Germinal center (tissue), 1 donor: ENCODE measurements at places on chromosomes 7 and 10.

GRCh38 chr10:62014510-62014909 is 113.0 kb downstream of the ARID5B start:
- no peak for DNase-seq

DNA sequence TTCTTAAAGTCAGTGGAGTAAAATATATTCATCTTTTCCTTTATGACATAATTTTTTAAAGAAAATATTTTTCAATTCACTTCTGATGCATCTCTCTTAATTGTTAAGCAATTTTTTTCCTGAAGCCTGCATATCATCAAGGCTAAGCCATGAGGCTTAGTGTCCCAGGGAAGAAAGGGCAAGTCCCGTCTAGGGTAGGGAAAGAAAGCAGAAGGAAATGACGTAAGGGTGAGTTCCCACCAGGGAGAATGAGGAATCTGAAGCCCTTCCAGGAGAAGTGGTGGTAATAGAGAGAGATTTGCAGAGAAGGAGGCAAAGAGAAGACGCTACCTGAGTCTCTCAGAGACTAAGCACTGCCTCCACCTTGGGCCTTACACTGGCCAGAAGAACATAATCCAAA is 96.8 kb upstream of the NFE2L3 start:
- DNase-seq = no peak

GRCh38 chr7:140653319-140654108 is 12.9 kb upstream of the DENND2A start:
- DNase-seq = peak; percentile 46

DNA sequence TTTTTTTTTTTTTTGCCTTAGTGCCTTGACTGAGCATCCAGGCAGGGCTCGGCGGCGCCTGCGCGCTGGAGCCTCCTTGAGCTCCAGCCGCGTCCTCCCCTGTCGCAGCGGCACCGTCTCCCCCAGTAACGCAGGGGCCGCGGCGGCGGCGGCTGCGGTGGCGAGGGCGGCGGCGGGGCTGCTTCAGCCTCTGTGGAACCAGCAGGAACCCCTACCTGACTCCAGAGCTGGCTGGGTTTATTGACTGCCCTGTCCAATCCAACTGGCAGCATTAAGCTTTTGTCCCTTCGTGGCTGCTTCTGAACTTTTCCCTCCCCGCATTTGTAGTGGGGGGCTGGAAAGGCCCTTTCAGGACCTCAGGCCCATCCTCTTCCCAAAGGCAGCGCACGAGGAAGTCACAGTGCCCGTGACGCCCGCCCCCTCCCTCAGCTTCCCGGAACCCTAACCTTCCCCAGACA is at the start of gene GPR85:
TSS of gene GPR85 (minus strand) at position 397 of the 458 bp plus-strand sequence. CDS start 2,106 bp downstream, outside the sequence.
- peak; percentile 22 for DNase-seq

DNA sequence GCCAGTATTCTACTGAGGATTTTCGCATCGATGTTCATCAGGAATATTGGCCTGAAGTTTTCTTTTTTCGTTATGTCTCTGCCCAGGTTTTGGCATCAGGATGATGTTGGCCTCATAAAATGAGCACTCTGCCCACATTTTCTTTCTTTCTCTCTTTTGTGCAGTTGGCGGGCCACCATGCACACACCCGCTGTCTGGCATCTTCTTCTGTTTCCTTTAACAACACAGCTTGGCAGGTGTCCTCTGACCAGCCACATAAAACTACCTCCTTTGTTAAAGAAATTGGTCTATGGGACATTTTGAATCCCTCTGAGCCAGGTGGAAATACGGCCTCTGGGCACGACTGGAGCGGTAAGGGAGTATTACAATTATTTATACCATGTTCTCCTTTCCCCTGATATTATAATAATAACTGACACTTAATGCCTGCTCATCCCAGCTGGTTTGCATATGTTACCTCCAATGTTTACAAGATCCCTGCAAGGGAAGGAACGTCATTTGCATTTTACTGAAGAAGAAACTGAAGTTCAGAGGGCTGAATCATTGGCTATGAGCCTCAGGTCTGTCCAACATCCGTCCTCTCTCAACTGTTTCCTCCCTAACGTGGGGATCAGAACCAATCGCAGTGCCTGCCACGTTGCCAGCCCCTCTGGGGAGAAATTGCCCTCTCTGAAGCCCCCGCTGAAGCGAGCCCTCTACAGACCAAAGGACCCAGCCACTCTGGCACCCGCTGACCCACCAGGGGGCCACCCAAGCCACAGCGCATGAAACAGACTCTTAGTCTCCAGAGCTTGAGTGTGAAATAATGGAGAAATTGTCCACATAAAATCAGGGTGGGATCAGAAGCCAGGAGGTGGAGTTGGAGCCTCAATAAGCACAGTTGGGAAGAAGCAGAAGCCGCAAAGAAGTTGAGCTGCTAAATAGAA is 125.0 kb upstream of the FOXK1 start:
- DNase-seq = no peak

DNA sequence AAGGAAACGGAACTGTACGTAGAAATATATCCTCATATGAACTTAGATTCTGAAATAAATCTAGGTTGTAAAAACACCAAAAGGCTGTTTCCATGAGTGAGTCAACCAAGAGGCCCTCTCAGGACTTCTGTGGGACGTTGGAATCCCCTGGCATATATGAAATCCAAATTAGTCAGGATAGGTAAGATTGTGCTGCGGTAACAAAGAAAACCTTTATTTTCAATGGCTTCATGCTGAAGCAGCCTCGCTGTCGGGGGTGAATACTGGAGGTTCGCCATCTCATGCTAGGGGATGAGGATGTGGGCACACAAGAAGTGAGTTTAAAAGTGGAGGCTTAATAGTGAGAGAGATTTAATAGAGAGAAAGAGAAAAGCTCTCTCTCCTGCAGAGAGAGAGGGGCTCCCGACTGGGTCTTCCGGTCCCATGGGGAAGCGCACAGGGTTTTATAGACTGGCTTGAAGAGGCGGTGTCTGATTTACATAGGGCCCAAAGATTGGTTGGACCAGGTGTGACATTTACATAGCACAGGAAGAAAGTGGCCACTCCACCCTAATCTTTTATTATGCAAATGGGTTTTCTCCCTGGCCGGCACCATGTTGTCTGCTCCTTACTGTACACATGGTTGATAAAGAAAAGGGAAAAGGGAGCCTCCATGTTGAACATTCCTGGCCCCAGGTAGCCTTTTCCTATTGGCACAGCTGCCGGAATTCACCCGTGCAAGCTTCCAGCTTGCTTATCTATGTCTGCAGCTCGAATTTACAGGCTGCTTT is 52.3 kb upstream of the SEPHS1 start:
- DNase-seq = no peak

DNA sequence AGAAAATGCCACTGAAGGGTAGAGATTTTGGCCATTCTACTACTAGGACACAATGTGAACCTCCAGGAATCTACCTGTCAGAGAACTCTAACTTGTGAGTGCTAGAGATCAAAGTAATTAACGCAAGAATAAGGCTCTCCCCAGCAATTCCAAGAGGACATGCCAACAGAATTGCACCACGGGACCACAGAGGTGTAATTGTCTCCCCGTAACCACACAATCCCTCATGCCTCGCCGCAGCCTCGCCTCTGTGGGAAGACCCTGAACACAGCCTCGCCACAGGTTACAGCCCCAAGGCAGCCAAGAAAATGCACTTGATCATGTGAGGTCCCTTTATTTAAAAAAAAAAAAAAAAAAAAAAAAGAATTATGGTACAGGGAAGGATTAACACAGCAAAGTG is 29.5 kb downstream of the CDCA7L start:
- no peak for DNase-seq

DNA sequence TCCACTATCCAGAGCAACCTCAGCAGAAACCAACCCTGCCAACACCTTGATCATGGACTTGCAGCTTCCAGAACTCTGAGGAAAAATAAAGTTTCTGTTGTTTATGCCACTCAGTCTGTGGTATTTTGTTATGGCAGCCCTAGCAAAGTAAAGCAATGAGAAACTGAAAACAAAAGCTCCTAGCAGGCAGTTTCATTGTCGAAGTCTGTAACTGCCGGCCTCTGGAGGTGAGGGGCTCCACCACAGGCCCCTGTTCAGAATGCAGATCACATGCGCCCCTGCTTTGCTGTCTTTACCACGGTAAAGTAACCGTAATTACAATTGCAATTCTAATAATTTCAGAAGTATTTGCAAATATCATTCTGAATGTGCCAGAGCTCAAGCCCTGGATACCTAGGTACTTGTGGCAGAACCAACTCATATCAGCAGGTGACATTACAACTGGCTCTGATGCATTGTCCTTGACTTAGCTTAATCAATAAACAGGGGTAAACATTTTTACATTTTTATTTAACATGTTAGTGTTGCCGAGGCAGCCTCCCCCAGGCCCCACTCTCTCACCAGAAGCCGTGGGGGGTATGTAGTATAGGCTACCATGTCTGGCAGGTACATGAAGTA is 193.2 kb downstream of the ELMO1 start:
- DNase-seq = no peak

GRCh38 chr7:149430192-149430591 is 30.7 kb downstream of the ZNF777 start:
- DNase-seq = no peak

DNA sequence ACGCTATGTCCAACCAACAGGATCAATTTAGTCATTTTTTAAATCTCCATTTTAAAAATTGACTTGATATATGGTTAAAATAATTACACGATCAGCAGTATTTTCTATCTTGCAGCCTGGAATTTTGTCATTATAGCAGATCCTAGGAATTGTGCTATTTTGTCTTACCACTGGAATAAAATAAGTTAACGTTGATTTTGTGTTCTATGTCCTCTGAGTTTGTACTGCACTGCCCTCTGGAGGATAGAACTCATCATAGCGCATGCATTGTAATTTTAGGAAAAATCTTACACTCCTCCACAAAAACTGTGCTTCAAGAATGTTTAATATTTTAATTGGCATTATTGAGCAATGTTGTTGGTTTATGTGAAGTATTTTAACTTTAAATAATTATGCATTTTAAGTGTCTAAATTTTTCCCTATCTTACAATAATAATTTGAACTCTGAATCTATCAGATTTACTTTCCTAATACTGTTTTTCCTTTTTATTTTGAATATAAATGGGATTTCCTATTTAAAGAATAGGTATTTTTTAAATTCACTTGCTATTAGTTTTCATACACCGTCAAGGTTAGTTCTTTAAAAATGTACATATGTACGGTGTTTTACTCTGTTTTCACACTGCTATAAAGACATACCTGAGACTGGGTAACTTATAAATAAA is 220.1 kb downstream of the PPP1R3A start:
- DNase-seq = no peak

- no peak for DNase-seq
Measured at GRCh38 chr10:106440767-106441166, 723.7 kb downstream of the SORCS1 start.

- DNase-seq = peak; percentile 31
Measured at GRCh38 chr7:128933180-128933891, 4.4 kb upstream of the IRF5 start.

DNA sequence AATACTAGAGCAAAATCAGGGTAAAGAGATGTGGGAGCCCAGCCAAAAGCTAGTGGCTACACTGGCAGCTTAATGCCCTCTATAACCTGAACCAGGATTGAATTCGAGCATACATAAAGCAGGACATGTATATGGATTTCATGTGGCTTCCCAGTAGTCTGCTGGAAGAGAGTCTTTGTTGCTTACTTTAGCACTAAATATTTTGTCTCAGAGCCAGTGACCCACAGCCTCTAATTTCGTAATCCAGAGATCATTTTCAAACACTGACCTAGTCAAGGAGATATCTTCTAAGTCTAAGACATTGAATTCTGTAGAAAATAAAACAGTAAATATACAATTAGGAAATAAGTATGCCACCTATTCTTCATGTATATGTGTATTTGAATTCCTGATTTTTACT is 64.2 kb upstream of the GNAI1 start:
- no peak for DNase-seq

GRCh38 chr10:99777918-99778714 is 4.3 kb upstream of the ABCC2 start:
- peak; percentile 24 for DNase-seq

DNA sequence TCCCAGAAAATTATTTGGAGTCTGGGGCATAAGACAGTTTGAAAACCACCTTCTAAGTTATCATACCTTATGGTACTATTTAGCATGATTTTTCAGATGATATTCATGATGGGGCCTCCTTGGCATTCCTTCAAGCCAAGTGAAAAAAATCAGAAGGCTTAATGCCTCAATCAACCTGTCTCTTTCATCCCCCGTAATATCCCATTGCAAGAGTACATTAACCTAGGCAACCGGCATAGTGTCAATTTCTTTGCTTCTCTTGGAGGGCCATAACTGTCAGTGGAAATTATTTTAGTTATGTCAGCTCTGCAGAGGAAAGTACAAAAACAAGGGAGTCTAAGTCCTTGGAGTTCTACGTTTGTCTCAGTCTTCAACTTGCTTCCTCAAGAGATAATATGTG is 43.4 kb downstream of the INHBA start:
- no peak for DNase-seq

GRCh38 chr10:99852481-99853213 is 70.2 kb downstream of the ABCC2 start:
- DNase-seq = no peak

- no peak for DNase-seq
Measured at GRCh38 chr7:108368466-108368865, 87.8 kb downstream of the NRCAM start.

DNA sequence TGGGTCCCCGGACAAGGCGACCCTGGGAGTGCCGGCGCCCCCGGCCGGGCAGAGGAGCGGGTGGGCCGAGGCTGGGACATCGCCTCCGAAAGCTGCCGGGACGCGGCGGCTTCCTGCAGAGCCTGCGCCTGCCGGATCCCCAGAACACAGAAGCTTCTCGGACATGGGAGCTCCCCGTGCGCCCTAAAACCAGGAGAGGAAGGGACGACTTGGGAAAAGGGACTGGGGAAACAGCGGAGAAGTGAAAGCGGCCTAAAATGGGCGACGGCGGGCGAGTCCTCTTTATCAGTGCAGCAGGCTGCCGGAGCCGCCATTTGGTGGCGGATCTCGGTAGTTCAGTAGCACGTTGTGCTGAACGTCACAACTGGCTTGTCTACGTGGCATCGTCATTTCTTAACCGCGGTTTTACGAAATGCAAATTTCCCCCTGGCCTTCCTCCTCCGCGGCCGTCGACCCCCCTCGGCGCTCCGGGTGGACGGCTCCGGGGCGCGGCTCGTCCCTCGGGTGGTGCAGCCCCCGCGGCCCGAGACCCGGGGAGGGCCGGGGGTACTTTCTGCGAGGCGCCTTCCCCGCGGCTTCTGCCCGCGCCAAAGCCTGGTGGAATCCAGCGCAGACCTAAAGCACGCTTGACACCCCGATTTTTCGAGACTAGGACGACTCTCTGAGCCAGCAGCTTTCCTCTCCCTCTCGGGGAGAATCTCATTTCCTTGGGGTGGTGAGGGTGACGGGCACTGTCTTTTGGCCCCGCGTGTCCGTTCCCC is 9.9 kb upstream of the SPAG6 start:
- DNase-seq = peak; percentile 74

- no peak for DNase-seq
Measured at GRCh38 chr7:142693911-142694310, 55.4 kb upstream of the PRSS1 start.

DNA sequence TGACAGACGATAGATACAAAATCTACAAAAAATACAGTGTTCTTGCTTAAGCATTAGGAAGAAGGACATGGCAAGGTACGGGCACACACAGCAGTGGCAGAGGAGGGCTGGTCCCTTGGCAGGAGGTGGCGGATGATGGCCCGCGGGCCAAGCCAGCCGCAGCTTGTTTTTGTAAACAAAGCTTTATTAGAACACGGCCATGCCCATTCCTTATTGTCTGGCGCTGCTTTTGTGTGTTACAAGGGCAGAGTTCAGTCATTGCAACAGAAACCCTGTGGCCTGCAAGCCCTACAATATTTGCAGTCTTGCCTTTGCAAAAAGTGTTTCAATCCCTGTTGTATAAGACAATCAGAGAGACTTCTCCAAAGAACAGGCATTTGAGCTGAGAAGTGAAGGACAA is 30.7 kb downstream of the FGFR2 start:
- no peak for DNase-seq
